Posterior vena cava (tissue), 2 donors: ENCODE measurements at places on chromosomes 3 and 15.

DNA sequence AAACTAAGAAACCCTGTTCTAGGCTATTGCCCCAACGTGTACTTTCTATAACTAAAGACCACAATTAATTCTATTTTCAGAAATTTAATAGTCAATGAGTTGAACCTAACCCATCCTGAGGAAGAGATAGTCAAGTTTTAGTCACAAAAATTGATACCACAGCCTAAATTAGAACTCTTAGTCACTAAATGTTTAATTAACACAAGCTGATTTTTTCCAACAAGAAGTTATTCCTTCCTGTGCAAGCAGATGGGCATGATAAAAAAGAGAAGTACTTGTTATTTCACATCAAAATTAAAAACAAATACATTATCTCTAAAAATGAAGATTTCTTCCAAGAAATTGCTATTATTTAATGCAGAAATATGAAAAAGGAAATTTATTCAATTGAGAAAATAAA, 38.4 kb upstream of the TERB2 start:
- no peak for DNase-seq

- DNase-seq: no peak
Measured at GRCh38 chr3:126996905-126997304, 14.0 kb downstream of the PLXNA1 start.

DNA sequence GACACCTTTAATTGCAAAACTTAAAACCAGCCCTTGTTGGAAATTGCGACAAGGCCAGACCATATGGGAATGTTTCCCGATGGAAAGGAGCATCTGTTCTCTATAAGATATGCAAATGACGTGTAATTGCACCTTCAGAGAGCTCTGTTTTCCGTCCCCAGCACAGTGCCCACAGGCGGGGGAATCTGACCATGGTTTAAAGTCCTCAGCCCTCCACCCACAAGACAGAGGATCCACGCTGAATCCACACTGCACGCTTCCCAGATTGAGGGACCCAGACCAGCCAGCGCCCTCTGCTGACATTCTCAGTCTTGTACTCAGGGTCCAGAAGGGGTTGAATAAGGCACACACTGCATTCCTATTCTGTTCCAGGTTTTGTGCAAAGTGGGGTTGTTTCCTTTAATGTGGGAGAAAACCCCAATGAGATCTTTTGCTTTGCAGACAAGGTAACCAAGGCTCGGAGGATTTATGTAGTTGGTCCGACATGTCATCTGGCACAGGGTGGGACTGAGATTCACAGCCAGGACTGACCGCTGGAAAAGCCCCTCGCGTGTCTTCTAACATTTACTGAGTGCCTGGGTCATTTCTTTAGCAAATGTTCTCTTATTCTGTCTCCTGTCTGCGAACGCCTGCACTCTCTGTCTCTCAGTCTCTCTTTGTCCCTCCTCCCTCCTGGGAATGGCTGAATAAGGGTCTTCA, 36.8 kb upstream of the KLHL25 start:
- peak; percentile 87 for DNase-seq

DNA sequence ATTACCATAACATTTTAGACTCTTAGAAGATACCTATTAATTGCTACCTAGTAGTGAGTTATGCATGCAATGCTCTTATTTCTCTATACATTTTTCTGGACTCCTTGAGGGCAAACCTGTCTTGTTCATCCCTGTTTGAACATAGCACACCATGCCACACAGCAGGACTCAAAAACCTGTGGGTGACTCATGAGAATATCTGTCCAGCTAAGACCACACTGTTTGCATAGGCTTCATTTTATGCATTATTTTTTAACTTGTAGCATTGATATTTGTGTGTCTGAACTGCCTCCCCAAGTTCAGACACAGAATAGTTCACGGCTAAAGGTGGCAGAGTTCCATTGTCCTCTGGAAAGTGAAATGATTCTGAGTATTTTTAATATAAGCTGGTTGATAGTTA, 1.8 kb downstream of the LMCD1 start:
- DNase-seq: no peak

DNA sequence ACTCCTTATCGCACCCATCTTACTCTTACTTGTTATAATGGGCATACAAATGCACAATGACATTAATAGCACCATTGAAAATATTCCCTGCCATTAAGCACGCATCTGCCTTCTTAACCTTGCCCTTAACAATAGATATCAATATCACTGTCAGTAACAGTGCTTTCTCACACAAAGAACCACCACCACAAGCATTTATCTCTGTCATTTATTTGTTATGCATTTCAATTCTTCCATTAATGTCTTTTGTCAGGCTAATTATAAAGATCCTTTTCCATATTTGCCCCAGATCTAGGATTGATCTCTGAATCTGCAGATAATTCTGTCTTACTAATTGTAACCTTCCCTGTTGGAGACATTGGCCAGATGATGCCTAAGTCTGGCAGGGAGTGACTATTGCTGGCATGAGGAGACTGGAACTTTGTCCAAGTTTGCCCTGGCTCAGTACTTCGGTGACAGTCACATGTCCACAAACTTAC, 419.6 kb upstream of the TGFBR2 start:
- no peak for DNase-seq

- no peak for DNase-seq
Measured at GRCh38 chr15:76376029-76376428, 39.5 kb downstream of the ISL2 start.

- no peak for DNase-seq
Measured at GRCh38 chr3:170809007-170809974, 60.7 kb downstream of the RPL22L1 start.

GRCh38 chr3:157652366-157652765, 149.2 kb upstream of the VEPH1 start:
- DNase-seq: no peak

- no peak for DNase-seq
Measured at GRCh38 chr15:70167155-70167554, 69.4 kb upstream of the TLE3 start.

DNA sequence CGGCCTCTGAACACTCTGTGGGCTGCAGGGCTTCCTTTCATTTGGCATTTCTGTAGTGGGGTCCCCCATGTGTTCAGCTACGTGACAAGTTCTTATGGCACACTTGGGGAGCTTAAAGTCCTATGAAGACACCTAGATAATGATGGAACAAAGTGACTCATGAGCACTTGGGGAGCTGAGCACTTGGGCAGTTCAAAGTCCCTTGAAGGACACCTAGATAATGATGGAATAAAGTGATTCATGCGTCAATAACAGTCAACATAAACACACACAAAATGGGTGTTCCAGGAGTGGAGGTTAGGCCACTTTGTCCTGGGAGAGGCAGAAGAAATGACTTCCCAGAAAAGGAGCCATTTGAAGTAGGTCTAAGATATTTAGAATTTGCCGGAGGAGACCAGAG, 66.6 kb downstream of the LDHAL6B start:
- no peak for DNase-seq

DNA sequence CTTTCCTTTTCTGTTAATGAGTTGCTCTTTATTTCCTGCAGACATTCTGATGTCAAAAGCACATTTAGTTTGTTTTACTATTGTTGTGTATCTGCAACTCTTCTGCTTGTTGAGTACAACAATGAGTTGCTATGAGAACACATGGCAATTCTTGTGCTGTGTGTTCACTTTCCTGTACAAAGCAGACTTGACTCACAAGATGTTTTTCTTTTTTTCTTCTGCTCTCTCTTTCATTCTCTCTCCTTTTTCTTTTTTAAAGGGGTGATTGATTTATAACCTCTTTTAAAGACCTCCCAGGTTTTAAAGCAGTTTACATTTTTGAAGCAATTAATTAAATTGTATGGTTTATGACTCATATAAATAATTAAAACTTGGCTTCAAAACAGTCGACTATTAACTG, 31.6 kb upstream of the ABHD10 start:
- no peak for DNase-seq

DNA sequence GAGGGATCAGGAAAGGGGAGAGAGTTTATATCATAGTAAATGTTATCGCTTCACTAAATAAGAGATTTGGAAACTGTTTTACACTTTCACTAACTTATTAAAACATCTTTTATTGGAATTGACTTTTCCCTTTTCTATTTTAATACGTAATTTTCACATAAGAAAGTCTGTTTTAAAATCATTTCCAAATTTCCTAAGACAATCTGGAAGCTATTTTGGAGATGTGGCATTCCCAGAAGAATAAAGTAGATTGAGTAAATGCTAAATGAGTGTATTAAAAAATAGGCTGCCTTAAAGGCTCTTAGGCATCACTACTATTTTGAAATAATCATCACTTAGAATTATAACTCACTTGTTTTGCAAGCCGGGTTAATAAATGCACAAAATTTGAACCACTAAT, 763.5 kb downstream of the EDEM1 start:
- no peak for DNase-seq

GRCh38 chr3:139260793-139261736, 82.8 kb upstream of the MRPS22 start:
- no peak for DNase-seq

- no peak for DNase-seq
Measured at GRCh38 chr3:177529071-177529550, 331.8 kb upstream of the TBL1XR1 start.

DNA sequence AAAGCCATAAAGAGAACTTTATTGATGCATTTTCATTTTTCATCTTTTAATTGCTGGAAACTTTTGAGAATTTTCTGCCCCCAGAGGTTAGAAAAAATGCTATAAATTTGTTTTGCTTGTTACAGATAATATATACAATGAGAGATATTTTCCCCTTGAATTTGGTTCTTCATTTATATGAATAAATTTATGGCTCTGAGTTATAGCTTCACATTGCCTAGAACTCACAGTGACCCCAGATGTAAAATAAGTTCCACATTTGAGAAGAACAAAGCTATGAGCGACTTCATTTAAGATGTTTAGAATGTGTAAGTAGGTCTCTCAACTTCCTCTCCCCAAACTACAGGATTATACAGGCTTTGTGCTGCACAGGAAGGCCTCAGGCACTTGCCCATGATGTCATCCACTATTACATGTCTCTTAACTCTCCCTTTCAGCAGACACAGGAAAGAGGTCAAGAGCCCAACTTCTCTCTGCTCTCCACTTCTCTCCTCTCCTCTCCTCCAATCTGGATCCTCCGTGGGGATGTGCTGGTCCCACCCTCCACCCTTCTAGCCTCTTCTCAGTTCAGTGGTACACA, 92.8 kb downstream of the DUT start:
- no peak for DNase-seq

DNA sequence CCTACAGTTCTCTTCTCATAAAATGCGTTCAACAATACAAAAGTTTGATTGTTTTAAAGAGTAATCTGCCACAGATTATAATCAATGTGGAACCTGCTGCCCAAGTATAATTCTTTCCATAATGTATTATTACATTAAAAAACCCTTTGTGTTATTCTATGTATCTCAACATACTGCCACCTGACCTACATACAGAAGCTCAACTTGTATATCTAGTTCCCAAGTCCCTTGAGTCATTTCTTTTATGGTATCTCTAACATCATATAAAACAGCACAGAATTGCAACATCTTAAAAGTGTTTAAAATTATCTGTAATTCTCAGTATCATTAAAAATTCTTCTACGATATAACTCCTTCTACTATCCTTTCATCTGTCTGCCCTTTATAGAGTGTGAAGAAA, 70.3 kb downstream of the TBL1XR1 start:
- DNase-seq: no peak

DNA sequence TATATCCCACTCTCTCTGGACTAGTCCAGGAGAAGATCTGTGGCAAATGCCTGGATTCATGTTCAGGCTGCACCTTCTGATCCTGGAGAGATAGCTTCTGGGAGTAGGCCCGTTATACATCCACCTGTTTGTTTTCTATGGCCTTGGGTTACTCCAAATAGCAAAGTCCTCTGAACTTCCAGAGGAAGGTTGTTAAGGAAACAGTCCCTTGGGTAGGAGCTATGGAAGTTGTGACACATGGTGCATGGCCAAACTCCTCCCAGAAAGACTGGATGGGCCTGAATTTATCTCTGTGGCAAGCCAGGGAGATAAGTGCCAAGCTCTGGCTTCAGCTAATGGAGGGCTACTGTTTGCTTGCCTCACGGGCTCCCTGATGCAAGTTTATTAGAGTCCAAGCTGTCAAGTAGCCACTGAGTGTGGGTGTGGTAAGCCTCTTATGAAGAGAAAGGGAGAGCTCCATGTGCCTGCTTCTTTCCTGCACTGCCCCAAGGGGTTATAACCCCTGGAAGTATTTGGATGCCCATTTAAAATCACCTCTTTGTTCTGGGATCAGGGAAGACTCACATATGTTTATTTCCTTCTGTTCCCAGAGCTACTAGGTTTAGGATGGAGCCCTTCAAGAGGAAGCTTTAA, 328.7 kb upstream of the ATP11B start:
- DNase-seq: no peak

- no peak for DNase-seq
Measured at GRCh38 chr15:52234596-52235541, 43.7 kb upstream of the GNB5 start.

- DNase-seq: no peak
Measured at GRCh38 chr15:62809115-62809967, 233.2 kb upstream of the TPM1 start.

DNA sequence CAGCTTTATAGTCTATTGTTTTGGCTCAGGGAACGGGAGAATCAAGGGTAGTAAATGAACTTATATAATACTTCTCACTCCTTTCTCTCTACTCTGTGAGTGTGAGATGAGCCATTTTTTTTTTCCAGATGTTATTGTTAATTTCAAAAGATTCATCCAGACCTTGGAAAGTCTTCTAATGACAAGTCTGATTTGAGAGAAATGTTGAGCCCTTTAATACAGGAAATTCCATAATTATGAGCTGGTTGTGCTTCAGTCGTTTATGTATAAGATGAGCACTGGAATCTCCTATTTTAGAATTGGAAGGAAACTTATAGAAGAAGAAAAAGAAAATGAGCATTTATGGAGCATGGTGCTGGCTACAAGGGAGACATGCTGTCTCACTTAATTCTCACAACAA, 92.0 kb downstream of the FBN1 start:
- no peak for DNase-seq

DNA sequence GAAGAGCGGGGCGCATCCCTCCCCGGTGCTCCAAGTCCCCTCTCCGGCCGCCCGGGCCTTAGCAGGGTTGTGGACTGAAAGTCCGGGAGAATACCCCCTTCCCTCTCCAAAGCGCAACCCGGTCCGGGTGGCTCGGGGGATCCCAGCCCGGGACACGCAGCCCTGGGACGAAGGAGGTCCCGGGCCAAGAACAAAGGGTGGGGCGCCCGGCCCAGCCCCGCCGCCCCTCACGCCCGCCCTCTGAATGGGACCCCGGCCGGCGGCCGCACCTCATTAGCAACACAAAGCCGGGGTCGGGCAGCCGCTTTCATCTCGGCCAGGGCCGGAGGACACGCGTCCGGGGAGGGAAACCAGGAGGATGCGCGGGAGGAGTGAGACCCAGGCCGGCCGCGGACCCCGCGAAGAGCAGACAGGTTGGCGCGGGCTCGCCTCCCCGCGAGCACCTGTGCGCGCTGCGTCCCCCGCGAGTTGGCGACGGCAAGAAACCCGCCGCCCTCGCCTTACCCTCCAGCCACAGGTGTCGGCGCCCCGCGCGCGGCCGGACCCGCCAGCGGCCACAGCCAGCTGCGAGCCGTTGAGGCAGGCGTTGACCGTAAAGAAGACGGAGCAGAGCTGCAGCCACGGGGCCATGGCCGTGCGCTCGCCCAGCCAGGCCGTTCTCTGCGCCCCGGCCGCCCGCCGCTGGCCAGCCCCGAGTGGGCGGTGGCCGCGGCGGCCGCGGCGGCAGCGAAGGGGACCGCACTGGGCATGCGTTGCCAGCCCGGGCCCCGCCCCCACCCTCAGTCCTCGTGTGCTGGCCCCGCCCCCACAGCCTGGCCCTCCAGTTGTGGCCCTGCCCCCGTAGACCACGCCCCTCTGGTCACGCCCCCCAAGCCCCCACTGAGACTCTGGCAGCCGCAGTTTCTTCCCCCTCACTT, at the start of gene IL17RD:
IL17RD (minus strand) TSS at position 697 of the 917 bp plus-strand sequence; CDS start at position 630, 67 bp downstream.
- DNase-seq: peak; percentile 90

GRCh38 chr15:92907896-92908712, 8.0 kb downstream of the CHD2 start:
- DNase-seq: peak; percentile 79

GRCh38 chr3:197516517-197516889, 39.3 kb downstream of the BDH1 start:
- no peak for DNase-seq
